ENCODE measurements at places on chromosomes 2 and 18. TPM values are rescaled to one million over a fixed set of nuclear protein-coding genes. Genes with fewer than 3 reads are reported as not detected.

GRCh38 chr2:25521665-25522387, 151.6 kb downstream of the DTNB start:
- H3K27ac ChIP-seq: no peak overlapping the region
- DNase-seq: peak; percentile 80
- peak overlapping the region; percentile 52 for H3K4me3 ChIP-seq
- H3K4me1 ChIP-seq: peaks cover 11% of the 10 kb centered on the region
- no peaks in the 10 kb centered on the region for H3K27me3 ChIP-seq

DNA sequence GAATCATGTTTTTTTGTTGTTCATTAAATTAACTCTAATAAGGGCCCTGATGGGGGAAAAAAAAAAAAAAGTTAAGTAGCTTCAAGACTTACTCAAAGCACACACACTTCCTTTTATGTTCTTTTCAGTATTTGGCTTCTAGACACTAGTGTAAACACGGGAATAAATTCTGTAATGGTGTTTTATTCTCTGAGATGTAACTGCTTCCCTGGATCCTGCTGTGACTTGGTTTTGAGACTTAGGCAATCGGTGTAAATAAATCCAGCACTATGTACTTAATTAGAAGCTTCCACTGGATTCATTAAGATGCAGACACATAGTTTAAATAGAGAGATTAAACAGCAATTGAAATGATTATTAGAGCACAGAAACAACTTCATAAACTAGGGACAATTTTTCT, 26.1 kb upstream of the AP1S3 start:
- H3K36me3 ChIP-seq: no peaks in the 10 kb centered on the region
- no peak for DNase-seq
- peaks cover 37% of the 10 kb centered on the region for H3K4me1 ChIP-seq
- no peak overlapping the region for H3K27ac ChIP-seq
- H3K4me3 ChIP-seq: no peak overlapping the region
- H3K27me3 ChIP-seq: no peaks in the 10 kb centered on the region

The NEB gene
- under 0.01 TPM for total RNA-seq

DNA sequence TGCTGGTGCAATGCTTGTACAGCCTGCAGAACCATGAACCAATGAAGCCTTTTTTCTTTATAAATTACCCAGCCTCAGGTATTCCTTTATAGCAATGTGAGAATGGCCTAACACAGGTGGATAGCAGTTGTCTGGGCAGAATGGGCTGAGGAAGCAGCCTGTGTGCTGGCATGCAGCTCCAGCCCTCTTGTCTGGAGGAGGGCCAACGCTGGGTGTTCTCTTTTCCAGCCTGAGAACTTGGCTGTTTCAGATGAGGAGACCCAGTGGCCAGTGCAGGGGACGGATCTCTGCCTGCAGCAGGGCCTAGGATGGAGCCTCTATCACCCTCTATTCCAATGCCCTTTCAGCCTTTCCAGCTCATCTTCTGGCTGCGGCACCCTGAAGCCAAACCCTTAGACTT, 58.8 kb downstream of the CTIF start:
- no peaks in the 10 kb centered on the region for H3K36me3 ChIP-seq
- no peaks in the 10 kb centered on the region for H3K27me3 ChIP-seq
- H3K27ac ChIP-seq: no peak overlapping the region
- H3K4me3 ChIP-seq: no peak overlapping the region

The GKN2 gene
- not detected for total RNA-seq

DNA sequence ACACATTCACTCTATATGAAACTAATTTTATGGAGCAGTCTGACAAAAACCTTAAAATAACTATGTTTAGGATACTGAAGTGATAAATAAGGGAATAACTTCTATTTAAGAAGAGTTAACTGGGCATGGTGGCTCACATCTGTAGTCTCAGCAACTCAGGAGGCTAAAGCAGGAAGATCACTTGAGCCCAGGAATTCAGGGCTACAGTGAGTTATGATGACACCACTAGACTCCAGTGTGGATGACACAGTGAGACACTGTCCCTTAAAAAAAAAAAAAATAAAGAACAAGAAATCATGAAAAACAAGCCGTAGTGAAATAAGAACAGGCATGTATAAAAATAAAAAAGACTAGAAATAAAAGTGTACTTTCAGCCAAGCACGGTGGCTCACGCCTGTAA, 82.0 kb downstream of the THADA start:
- H3K36me3 ChIP-seq: peaks cover 6% of the 10 kb centered on the region
- H3K27me3 ChIP-seq: no peaks in the 10 kb centered on the region
- H3K4me3 ChIP-seq: no peak overlapping the region
- no peak overlapping the region for H3K27ac ChIP-seq
- DNase-seq: no peak
- no peaks in the 10 kb centered on the region for H3K4me1 ChIP-seq

The RFTN2 gene
- 0.07 TPM for total RNA-seq

- H3K4me1 ChIP-seq: no peaks in the 10 kb centered on the region
- DNase-seq: no peak
- no peak overlapping the region for H3K4me3 ChIP-seq
- H3K36me3 ChIP-seq: peaks cover 58% of the 10 kb centered on the region
These were observed 37.8 kb downstream of the FAM168B start for GRCh38 chr2:131055169-131056065.
